ENCODE measurements at places on chromosomes 12 and 14. TPM values are rescaled to one million over a fixed set of nuclear protein-coding genes. Genes with fewer than 3 reads are reported as not detected.
A peak's percentile ranks its signal among the peaks of the same experiment; 100 is the strongest.

GRCh38 chr12:130281153-130281799, 56.4 kb upstream of the PIWIL1 start:
- no peak overlapping the region for H3K4me3 ChIP-seq
- DNase-seq: no peak
- no peak overlapping the region for H3K27ac ChIP-seq
- no peaks in the 10 kb centered on the region for H3K36me3 ChIP-seq

- H3K27ac ChIP-seq: no peak overlapping the region
- H3K36me3 ChIP-seq: no peaks in the 10 kb centered on the region
- peaks cover 8% of the 10 kb centered on the region for H3K27me3 ChIP-seq
- no peak for DNase-seq
- H3K4me3 ChIP-seq: no peak overlapping the region
- peaks cover 13% of the 10 kb centered on the region for H3K4me1 ChIP-seq
Measured at GRCh38 chr14:99322731-99323599, 51.0 kb upstream of the BCL11B start.

GRCh38 chr12:56220611-56221231, 1.0 kb downstream of the RNF41 start:
- H3K36me3 ChIP-seq: peaks cover 4% of the 10 kb centered on the region
- no peak for DNase-seq
- H3K27ac ChIP-seq: peak overlapping the region; percentile 93
- peaks cover 37% of the 10 kb centered on the region for H3K4me1 ChIP-seq
- no peaks in the 10 kb centered on the region for H3K27me3 ChIP-seq
- H3K4me3 ChIP-seq: peak overlapping the region; percentile 97

DNA sequence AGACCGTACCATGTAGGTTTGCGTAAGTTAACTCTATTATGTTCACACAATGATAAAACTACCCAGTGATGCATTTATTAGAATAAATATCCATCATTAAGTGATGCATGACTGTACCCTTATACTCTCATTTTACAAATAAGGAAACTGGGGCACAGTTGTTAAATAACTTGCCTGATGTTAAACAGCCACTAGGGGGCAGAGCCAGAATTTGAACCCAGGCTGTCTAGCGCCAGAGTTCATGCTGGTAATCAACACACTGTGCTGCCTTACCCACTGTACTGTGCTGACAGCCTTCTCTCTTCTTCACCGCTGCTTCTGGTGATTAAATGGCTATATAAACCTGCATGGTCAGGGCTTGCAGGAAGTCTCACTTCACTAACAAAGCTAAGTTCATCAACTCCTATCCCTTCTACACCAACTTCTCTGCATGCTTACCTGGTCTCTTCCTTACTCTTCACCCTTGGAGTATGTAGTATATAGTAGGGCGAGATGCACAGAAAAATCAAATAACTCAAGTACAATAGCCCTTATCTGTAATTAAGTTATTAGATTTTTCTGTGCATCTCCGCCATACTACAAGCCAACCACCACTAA, 43.6 kb upstream of the APPL2 start:
- H3K36me3 ChIP-seq: peaks cover 3% of the 10 kb centered on the region
- DNase-seq: peak; percentile 72
- H3K4me1 ChIP-seq: peaks cover 7% of the 10 kb centered on the region
- H3K27me3 ChIP-seq: peaks cover 9% of the 10 kb centered on the region
- no peak overlapping the region for H3K27ac ChIP-seq

- DNase-seq: no peak
- H3K4me1 ChIP-seq: no peaks in the 10 kb centered on the region
- H3K27ac ChIP-seq: no peak overlapping the region
- no peak overlapping the region for H3K4me3 ChIP-seq
- H3K27me3 ChIP-seq: peaks cover 10% of the 10 kb centered on the region
Measured at GRCh38 chr12:124147575-124147974, 147.3 kb upstream of the RFLNA start.

DNA sequence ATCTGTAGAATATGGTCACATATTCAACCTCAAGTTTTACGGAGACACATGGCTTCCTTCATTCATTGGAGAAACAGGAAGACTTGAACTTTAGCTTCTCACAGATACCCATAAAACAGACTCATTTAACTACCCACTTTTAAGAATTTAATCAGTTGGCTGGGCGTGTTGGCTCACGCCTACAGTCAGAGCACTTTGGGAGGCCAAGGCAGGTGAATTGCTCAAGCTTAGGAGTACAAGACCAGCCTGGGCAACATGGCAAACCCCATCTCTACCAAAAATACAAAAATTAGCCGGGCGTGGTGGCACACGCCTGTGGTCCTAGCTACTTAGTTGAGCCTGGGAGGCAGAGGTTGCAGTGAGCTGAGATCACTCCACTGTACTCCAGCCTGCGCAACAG, 64.7 kb upstream of the STAC3 start:
- H3K27ac ChIP-seq: no peak overlapping the region
- no peak overlapping the region for H3K4me3 ChIP-seq
- no peaks in the 10 kb centered on the region for H3K27me3 ChIP-seq
- no peak for DNase-seq
- no peaks in the 10 kb centered on the region for H3K36me3 ChIP-seq

- no peaks in the 10 kb centered on the region for H3K4me1 ChIP-seq
- no peak for DNase-seq
- no peak overlapping the region for H3K27ac ChIP-seq
- peaks cover 34% of the 10 kb centered on the region for H3K27me3 ChIP-seq
- H3K36me3 ChIP-seq: no peaks in the 10 kb centered on the region
- H3K4me3 ChIP-seq: no peak overlapping the region
Measured at GRCh38 chr14:101097109-101097793, 193.7 kb upstream of the RTL1 start.

GRCh38 chr12:52201451-52201839, 9.6 kb upstream of the KRT80 start:
- no peak for DNase-seq
- H3K27me3 ChIP-seq: peaks cover 14% of the 10 kb centered on the region
- H3K27ac ChIP-seq: no peak overlapping the region
- H3K4me3 ChIP-seq: no peak overlapping the region
- H3K4me1 ChIP-seq: no peaks in the 10 kb centered on the region
- no peaks in the 10 kb centered on the region for H3K36me3 ChIP-seq

- H3K4me3 ChIP-seq: peak overlapping the region; percentile 85
- H3K27me3 ChIP-seq: peaks cover 3% of the 10 kb centered on the region
- H3K4me1 ChIP-seq: peaks cover 34% of the 10 kb centered on the region
- no peak for DNase-seq
- peak overlapping the region; percentile 97 for H3K27ac ChIP-seq
Measured at GRCh38 chr14:81221579-81222102, 882 bp upstream of the GTF2A1 start.

GRCh38 chr12:12480074-12480473, 82.6 kb downstream of the DUSP16 start:
- H3K4me3 ChIP-seq: no peak overlapping the region
- no peak for DNase-seq
- H3K36me3 ChIP-seq: peaks cover 68% of the 10 kb centered on the region
- peaks cover 79% of the 10 kb centered on the region for H3K4me1 ChIP-seq
- H3K27me3 ChIP-seq: no peaks in the 10 kb centered on the region

The FLRT2 gene
- total RNA-seq: not detected

The PRB2 gene
- not detected for total RNA-seq

The PTPN11 gene
- 90.9 TPM for total RNA-seq

The VASH1 gene
- 3.3 TPM for total RNA-seq
